Astrocyte (in vitro differentiated cells and primary cell): ENCODE measurements at places on chromosomes 2 and 18.

DNA sequence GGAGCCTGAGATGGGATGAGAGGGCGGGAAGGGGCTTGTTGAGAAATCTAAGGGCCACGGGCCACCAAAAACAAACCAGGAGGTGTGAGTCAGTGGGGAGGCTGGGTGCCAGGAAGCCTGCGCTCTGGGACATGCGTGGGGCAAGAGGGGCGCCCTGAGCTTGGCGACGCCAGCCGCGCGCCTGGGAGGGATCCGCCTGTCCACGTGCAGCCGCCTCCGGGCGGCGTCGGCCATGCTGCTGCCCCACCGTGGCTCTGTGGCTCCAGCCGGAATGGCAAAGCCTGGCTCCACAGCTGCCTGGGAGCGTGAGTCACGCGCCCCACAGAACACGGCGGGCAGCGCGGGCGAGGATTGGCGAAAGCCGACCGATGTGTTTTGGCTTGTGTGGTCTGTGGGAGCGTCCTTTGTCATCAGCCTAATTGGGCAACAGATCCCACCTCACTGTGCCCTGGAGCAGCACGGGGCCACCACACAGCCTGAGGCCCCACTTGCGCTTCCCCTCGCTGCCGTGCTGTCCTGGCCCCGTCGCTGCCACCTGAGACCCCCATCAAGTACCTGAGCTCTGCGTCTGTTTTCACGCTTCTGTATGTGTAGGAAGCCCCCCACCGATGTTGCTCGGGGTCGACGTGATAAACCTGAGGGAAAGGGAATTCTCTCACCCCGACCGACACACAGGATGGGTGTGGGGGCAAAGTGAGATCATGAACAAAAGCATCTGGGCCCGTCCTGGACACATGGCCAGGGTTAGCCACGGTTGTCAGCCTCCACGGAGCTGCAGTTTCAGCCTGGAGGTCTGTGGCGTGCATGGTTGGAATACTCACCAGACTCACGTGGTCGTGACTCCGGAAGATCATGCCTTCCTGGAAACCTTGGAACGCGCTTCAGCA lies 80.5 kb downstream of the NFATC1 start:
- DNase-seq = no peak

DNA sequence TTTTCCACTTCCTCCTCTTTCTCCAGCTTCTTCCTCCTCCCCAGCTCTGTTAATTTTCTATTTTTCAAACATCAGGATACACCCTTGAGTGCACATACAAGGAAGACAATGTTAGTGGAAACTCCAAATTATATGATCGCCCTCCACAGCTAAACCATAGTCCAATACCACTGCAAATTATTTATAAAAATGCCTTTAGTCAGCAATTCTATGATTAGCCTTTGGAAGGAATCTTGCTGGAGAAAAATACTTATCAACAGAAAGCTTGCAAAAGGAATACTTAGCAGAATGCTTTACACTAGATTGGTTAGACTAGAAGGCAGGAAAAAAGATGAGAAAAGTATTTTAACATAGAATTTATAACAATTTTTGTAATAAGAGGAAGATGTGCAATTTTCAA lies 178.9 kb downstream of the FAM124B start:
- no peak for DNase-seq

DNA sequence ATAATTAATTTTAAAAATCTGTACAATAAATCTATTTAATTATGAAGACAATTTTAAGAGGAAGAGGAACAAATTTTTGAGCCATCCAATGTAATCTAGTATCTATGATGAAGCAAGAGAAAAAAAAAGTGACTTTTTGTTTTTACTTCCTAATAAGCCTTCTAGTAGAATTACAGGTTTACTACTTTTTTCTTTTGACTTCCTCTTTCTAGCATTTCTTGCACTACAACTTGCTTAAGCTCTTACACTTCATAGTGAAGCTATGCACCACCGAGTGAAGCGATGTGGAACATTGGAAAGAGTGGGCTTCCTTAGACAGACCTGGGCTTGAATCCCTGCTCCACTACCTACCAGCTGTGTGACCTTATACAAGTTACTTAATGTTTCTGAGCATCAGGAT lies 2.1 kb downstream of the SERPINB2 start:
- DNase-seq = no peak

DNA sequence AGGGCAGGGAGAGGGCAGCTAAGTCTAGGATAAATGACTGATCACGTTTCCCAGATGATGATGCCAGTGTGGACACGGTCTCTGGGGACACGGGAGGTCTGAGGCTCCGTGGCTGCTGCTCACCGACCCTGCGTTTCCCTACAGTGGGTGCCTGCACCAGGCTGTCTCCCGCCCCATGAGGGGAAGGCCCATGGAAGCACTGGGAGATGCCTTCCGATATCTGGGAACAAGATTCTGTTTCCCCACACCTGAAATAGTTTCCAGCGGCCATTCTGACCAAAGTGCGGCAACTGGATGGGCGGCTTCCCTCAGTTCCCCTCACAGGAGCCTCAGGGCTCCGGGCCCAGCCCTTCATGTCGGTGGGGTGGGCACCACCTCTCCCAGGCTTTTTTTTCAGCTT lies 83.1 kb downstream of the EDAR start:
- DNase-seq = no peak

- DNase-seq = no peak
These were observed 3.6 kb upstream of the SH2D6 start for GRCh38 chr2:85414761-85415553.

DNA sequence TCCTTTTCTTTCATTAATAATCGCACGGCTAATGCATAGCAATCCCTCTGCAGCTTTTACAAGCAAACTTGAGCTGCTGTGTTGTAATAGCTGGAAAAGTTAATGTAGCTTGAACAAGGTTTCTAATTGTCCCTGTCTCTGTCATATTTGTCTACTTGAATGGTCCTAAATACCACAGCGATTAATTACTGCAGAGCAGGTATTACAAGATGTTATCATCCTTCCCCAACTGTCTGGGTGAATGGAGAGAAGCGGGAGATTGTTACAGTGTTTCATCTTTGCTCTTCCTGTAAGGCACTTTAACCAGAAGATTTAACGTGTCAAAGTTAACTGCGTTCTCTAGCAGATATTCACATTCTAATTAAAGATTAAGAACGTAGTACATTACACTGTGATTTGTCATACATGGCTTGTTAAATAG lies 422.2 kb upstream of the POU3F3 start:
- peak; percentile 52 for DNase-seq

DNA sequence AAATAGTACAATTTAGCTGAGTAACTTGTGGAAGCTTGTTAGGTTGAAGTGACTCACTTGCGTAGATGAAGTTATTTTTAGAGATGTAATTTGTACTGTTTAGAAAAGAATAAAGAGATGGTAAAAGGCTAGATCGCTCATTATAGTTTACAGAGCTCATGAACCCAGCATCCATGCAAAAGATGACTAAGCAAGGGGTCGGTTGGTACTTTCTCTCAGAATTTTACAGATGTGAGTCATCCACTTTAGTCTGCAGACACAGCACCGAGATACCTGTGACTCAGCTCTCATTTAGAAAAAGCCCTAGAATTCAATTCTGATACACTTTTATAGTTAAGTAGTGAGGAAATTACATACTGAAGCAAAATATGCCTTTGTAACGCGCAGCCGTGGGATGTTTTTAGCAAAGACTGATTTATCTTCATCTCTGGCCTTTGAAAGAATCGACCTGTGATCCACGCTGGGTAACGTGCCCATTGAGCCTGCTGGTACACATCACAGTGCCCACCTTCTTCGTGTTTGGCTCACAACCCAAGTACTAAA lies 116.5 kb upstream of the FOSL2 start:
- DNase-seq = peak; percentile 99

DNA sequence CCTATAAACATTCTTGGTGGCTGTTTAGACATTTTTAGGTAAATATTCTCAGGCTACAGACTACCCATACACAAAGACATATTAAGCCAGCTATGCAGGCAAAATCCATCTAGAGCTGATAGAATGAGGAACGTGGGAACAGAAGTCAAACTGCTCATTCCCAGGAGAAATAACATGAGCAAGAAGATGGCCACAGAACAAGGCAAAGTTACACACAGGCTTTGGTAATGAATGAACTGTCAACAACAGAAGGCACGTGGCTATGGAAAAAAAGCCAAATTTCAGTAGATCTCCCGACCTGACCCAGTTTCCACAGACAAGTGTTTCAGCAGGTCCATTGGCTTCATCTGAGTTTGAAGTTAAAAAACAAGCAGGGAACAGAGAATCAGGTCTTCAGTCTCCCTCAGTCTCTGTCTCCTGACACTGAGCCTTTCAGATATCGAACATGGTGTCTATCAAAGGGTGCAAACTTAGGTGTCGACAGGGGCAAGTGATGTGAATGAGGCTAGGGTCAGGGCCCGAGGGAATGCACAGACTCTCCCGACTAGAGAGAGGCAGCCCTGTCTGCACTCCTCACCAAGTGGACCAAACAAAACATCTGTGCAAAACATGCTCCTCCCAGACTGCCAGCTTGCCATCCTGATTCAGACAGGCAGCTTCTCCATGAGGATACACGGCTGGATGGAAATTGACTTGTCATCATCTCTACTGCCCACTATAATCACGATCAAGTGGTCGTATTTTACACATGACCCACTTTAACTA lies 25.9 kb downstream of the SIGLEC15 start:
- DNase-seq = no peak

DNA sequence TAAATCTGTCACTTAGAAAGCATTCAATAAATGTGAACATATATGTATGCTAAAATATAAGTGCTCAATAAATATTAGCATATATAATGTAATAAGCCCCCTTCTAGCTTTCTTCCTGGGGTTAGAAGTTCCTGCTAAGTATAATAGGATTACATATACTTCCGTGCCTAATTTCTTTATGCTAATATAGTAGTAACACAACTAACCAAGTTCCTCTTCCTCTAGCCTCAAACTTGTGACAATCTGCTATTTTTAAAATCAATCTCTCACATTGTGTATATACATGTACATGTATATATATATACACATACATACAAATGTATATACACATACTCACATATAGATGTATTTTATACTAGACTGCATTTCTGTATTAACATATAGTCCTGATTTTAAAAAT lies 32.2 kb downstream of the TLK1 start:
- DNase-seq = no peak

GRCh38 chr18:24185805-24186204 lies 46.9 kb downstream of the CABYR start:
- DNase-seq = peak; percentile 46

GRCh38 chr2:237404413-237404812 lies 9.6 kb downstream of the COL6A3 start:
- no peak for DNase-seq

- DNase-seq = peak; percentile 86
These were observed 142.7 kb upstream of the GCFC2 start for GRCh38 chr2:75853436-75853835.

GRCh38 chr2:130391872-130392670 lies 36.2 kb downstream of the PTPN18 start:
- no peak for DNase-seq

GRCh38 chr2:113240915-113241911 lies 37.5 kb downstream of the PAX8 start:
- peak; percentile 99 for DNase-seq

GRCh38 chr2:165081276-165081675 lies 122.6 kb downstream of the SCN3A start:
- no peak for DNase-seq

- peak; percentile 11 for DNase-seq
These were observed 106.5 kb upstream of the KCTD1 start for GRCh38 chr18:26654616-26655524.

DNA sequence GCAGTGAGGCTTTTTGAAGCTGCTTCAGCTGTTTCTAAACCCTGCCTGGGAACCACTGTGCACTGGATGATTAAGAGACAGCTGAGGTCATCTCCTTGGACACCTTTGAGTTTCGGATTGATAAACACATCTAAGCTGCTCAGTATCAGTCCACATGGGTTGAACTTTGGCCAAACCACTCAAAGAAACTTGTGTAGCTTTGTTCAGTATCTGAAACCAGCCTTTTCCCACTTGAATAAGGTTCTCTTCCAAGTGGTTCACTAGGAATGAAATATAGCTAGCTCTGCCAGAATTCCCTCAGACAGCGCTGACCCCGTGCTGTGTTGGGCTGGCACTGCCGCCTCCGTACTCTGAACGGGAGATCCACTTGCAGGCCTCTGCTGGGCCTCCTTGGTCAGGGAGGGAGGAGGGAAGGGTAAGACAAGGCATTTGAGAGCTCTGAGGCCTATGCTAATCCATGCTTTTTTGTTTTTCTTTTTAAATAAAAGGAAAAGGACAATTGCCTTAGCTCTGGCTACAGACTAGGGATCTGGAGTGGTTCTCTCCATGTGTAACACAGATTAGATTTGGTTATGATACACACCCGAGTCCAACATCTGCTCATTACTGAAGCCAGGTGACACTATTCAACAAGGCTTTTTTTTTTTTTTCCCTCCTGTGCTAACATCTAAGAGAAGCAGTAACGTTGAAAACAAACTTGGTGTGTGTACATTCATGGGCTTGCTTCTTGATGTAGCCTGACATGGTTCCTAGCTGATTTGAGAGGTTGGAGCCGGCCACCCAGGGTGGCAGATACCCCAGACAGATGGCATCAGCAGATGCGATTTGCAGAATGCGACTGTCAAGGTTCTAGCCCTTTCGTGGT lies 67.7 kb downstream of the NCK2 start:
- peak; percentile 96 for DNase-seq

DNA sequence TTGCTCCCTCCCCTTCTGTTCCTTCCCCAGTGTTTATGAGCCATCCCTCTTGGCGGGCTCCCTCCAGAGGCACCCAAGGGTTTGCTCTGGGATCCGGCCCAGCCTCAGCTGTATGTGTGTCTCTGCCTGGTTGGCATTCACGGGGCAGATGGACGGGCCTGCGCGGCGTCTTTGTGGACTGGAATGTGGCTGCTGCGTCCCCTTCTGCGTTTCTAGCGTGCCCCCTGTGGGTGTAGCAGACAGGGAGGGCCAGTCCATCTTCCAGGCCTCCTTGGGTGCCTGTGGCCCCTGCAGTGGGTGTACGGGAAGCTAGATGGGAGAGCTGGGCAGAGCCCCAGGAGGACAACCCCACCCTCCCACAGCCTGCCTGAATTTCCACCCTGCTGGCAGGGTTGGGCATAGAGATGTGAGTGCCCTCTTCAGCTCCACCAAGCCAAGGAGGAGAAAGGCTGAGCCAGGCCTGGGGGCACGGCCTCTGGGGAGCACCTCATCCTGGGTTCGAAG lies 15.7 kb downstream of the GPC1 start:
- no peak for DNase-seq

DNA sequence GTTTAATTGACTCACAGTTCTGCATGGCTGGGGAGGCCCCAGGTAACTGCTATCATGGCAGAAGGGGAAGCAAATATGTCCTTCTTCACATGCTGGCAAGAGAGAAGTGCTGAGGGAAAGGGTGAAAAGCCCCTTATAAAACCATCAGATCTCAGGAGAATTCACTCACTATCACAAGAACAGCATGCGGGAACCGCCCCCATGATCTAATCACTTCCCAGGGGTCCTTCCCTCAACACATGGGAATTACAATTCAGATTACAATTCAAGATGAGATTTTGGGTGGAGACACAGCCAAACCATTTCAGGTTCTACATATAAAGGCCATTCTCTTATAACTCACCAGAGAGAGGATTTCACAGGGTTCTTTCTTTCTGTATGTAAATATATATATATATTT lies 62.9 kb downstream of the VRK2 start:
- no peak for DNase-seq
